ENCODE measurements at places on chromosomes 6 and 20.

DNA sequence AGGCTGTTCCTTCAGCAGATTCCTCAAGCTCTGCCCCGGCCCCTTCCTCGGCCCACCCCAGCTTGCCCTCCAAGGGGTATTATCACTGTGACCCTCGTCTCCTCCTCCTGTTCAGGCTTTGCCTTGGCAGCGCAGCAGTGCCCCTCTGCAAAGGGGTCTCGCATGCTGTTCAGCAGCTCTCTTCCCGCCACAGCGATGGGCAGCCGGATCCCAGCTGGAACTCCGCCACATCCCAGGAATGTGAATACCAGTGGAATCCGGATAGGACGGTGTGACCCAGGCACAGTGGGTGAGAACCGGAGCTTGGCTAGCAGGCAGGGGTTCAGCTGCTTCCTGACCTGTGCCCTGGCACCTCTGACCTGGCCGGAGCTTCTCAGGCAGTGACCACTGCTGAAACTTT is 52.9 kb downstream of the RNASET2 start:
- DNase-seq, result peak; percentile 77

- DNase-seq, result no peak
Observed at GRCh38 chr6:91678679-91679446, 1092.0 kb upstream of the MAP3K7 start.

DNA sequence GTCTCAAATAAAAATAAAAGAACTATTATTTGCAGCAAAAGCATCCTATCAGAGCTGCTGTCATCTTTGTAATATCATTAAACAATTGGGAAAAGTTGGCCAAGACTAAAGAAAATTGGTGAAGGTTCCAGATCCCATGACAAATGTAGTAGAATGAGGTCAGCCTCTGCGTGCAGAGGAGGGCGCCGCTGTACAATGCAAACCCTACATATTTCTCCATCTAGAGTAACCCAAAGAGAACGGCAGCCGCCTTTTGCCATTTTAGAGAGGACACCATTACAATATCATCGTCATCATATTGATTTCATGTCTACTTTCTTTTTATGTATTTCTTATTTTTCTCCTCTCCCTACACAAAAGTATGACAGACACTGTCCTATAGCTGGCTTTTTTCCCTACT is 59.5 kb downstream of the ZMYND8 start:
- DNase-seq, result no peak

GRCh38 chr20:18032977-18033892 is 24.5 kb downstream of the OVOL2 start:
- DNase-seq, result no peak

DNA sequence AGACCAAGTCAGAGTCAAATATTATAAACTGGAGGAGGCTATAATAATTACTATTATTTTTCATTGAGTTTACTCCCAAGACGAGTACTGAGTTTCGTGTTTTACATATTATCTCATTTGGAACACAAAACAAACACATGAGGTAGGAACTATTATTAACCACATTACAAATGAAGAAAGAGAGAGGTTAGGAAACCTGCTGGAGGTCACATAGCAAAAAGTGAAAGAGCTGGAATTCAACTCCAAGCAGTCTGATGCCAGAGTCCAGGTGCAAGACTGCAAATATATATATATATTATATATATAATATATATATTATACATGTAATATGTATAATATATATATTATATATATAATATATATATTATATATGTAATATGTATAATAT is 7.3 kb downstream of the RNF24 start:
- DNase-seq, result no peak

GRCh38 chr20:23311947-23312506 is 38.6 kb upstream of the NXT1 start:
- no peak for DNase-seq

DNA sequence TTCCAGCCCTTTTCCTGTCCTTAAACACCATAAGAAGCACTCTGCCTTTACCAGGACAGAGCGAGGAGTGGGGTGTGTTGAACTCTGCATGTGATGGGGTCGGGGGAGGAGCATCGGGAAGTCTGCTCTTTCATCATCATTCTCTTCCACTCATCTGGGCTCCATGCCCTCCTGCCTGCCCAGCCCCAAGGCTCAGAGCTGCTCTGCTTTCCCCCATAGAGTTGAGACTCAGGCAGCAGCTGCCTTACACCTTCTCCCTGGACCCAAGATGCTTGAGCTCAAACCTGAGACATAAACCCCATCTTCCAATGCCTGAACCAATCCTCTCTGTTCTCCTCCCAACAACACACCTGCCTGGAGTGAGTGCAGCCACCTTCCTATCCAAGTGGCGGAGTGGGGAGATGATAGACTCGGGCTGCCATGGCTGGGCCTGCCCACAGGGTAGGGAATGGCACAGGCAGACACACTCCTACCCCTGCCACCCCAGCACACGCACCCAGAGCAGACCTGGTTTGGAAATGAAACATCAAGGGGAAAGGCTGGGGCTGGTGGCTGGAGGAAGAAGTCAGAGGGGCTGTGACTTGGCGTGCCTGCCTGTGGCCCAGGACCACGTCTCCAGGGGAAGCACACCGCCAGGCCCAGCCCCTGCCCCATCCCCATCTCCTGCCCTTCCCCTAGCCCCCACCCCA is 28.4 kb downstream of the TFEB start:
- no peak for DNase-seq

DNA sequence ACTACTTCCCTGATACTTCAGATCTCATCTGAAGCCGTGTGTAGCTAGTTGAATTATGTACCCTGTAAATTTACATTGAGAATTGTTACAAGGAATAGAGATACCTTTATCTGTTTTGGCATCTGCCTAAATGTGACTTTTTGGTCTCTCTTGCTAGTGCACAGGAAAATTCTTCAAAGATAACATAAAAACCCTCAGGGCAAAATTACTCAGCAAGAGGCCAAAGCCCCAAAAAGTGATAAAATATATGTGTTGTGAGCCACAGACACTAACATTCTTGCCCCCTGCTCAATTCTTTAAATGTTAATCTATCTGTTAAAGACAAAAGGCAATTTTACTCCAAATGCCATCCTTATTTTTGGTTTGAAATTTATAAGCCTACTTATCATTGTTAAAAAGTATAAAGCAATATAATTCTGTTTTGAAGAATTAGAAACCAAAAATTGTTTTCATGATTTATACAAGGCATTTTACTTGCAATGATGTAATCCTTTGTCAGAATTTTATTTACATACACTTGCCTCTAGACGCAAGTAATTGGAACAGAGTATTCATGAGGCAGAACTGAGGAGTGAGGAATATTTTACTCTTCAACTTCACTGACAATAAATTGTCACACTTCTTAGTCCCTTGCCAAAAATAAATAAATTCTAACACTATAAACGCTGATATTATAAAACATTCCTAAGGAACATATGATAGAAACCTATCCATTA is 186.2 kb downstream of the EPM2A start:
- no peak for DNase-seq

DNA sequence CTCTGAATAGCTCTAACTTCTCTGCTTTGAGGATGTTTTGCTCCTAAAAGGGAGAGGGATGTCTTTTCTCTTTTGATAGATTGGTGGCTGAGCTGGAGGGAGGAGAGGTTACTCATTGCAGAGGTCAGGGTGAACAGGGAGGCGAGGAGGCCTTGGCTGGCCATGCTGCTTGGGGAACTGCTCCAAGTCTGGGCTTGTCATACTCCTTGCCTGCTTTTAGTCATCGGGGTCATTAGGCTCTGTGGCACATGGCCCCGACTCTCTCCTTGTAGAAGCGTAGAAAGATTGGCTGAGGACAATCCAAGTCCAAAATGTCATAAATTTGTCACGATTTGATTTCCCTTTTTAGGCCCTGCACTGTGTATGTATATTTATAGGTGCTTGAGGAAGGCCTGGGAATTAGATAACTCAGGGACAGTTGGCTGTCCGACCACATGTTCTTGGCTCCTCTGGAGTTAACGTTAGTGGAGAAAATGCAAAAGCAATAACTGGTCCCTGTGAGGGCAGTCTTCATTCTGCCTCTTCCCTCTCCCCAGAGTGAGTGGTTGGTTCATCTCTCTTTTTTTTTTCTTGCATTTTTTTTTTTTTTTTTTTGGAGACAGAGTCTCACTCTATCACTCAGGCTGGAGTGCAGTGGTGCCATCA is 160.1 kb downstream of the SCP2D1 start:
- DNase-seq, result no peak

- no peak for DNase-seq
Observed at GRCh38 chr20:50842821-50843220, 48.0 kb downstream of the BCAS4 start.

DNA sequence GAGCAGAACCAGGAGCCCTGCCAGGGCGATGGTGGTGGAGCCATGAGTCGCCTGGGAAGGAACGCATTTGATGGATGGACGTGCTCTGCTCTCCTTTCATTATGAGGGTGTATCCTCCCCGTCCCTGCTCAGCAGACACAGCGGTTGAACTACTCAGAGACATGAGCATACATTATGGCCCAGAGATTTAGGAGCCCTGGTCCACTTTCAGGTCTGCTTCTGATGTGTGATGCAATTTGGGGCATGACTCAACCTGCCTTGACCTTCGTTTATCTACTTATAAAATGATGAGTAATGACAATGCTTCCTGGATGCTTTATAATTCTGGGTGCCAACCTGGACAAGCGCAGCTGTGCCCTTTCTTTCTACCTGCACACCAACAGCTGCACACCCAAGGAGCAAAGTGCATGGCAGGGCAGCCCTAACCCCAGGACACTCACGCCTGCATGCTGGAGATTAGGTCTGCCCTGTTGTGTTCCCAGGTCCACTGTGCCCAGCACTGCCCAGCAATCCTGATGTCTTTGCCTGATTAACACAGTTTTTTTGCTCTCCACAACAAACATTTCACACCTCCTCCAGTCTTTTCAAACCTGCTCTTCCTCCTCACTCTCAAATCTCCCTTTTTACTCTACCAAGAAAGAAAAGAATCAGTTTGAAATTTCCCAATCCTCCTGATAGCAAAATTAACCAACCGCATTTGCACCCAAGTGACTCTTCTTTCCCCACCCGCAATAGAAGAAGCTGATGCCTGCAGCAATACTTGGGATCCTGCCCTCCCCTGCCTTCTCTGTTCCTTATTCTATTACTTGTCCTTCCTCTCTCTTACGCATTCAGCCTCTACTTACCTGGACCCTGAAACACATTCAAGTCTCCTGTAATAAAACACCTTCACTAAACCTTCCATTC is 81.2 kb downstream of the EZR start:
- DNase-seq, result no peak

DNA sequence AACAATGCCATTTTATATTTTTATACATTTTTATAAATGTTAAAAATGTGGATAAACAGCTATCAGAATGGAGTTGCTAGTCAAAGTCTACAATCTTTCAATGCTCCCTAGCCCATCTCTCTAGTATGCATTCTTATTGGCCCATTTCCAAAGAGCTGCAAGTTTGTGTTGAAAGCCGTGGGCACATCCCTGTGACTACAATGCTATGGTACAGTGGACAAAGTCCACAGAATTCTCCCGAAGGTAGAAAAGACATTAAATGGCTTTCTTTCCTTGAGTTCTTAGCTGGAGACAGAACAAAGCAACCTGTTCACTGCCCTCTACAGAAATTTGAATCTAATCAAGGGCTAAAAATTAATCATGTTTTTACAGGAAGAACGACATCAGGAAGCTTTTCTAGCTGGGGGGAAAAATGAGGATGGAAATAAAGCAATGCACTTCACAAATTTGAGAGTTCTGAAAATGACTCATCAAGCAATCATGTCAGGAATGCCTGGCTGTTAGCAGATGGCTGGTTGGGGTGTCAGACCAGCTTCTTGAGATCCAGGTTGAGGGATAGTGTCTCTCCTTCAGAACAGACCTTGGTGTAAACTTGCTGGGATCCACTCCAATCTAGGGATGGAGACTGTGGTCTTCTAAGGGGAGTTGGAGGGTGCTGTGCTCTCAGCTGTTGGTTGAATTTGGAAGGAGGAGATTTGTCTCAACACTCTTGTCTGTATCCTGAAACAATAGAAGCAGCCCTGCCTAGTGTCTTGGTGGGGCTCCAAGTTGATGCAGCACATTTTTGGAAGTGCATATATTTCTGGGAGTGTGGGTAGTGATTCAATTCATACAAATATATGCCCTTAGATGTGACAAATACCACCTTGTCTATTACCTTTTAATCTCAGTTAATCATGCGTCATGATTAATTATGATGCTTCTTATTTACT is 143.4 kb upstream of the PHACTR1 start:
- DNase-seq, result no peak
